GM23338 (cell line): ENCODE measurements at places on chromosomes 5 and 9. TPM values are rescaled to one million over a fixed set of nuclear protein-coding genes. Genes with fewer than 3 reads are reported as not detected.

The RPS14 gene
- total RNA-seq = 1,443 and 1,506 TPM in 2 replicates

GRCh38 chr5:172175263-172175719 is 12.7 kb downstream of the STK10 start:
- DNase-seq = no peak

GRCh38 chr9:129989740-129990139 is 53.2 kb downstream of the FNBP1 start:
- DNase-seq = no peak

- DNase-seq = peak; percentile 96
Observed at GRCh38 chr9:121286973-121287741, 19.2 kb downstream of the GSN start.

DNA sequence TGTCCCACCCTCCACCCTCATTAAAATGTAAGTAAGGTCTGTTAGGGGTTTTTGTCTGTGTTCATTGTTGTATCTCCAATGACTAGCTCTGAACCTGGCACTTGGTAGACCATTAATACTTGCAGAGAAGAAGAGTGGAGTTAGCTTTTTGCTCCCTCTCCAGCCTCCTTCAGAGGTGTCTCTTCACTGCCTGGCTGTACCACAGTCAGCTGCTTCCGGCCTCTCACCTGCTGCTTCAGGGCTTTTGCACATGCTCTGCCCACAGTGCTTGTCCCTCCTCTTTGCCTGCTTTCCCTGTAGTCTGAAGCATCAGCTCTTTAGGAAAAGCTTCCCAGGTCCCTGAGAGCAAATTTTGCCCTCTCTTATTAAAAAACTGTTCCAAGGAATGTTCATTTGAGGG is 83.6 kb downstream of the SNX24 start:
- no peak for DNase-seq

DNA sequence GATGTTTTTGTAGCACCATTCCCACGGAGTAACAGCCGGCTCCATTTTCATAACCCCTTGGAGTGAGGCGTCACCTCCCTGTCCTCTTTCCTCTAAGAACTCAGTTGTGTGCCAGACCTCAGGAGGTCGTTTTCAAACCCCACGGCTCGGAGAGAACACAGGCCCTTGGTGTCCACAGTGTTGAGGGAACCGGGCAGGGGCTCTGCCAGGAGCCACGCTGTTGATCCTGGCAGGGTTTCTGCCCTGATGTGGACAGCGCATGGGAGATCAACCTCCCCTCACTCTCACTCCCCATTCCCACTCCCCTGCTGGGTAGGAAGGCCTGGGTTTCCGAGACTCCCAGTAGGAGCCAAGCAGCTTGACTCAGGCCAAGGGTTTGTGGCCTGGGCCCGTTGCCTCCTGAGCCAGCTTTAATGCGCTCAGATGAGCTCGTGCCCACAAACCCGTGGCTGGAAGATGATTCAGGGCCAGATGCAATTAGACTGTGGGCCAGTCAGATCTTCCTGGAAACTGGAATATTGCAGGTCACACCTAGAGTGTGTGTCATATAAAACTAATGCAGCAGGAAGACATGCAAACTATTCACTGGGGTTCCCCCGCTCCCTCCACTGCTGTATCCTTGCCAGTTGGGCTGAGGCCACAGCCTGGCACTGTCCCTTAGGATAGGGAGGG is 133.4 kb downstream of the SLC12A2 start:
- DNase-seq = no peak

DNA sequence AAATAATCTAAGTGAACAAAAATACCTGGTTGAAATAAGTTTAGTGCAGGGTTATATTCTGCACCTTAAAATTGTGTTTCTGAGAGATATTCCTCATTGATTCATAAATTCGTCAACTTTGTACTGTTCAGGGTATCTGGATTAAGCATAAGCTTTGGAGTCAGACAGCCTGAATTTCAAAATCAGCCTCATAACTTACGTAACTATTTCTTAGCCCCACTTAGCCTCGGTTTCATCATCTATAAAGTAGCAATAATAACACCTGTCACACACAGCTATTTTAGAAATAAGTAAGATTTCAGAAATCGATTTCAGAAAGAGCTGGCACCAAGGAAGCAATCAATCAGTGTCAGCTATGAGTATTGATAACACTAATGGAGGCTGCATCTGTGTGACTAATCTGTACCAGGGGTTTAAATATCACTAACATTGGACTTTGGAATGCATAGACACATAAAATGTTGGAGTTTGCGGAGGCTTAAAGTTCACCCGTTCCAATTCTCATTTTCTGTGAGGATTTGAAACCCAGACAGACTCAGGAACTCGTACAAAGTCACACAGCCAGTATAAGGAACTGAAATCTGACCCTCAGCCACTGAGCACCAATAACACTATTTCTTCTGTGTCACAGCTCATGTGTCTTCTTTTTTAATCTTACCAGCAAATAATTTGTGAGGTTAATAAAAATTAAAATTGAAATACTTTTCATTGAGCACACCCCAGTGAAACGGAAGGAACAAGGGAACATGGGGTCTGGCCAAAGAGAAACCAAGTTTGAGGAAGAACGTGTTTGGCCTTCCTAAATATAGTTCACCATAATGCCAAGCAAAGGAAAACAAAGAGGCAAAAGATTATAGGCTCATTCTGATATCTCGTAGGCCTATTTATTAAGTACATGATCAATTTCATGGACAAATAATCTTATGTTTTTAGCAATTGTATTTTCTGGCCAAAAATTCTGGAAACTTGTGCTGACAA is 194.4 kb upstream of the PTGER4 start:
- DNase-seq = no peak

DNA sequence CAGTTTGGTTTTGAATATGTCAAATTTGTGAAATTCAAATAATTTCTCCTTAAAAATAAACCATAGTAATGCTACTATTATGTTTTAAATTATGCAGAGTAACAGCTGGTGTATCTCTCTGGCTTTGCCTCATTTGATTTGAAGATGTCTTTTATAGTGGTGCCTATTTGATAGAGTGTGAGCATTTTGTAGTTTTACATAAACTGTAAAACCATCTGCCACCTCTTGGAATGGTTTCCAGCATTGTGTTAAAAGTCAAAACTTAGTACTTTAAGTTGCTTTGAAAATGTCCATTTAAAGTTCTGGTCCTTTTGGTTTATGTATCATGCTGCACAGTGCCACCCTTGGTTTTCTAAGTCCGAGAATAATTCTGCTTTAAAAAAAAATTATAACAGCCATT is 15.6 kb downstream of the PRDM6 start:
- DNase-seq = no peak

GRCh38 chr5:103425686-103426454 is 136.7 kb downstream of the NUDT12 start:
- DNase-seq = no peak

- no peak for DNase-seq
Observed at GRCh38 chr5:147552897-147553296, 43.0 kb upstream of the DPYSL3 start.
